ENCODE measurements at places on chromosomes 7 and 10.
A peak's percentile ranks its signal among the peaks of the same experiment; 100 is the strongest.

GRCh38 chr7:93977211-93977950 is 26.8 kb downstream of the BET1 start:
- DNase-seq = no peak

GRCh38 chr10:17445400-17445998 is 8.9 kb downstream of the ST8SIA6 start:
- DNase-seq = no peak

- DNase-seq = no peak
These were observed 41.6 kb downstream of the TSPAN15 start for GRCh38 chr10:69492746-69493462.

- peak; percentile 10 for DNase-seq
These were observed 19.1 kb upstream of the LEP start for GRCh38 chr7:128221929-128222403.

DNA sequence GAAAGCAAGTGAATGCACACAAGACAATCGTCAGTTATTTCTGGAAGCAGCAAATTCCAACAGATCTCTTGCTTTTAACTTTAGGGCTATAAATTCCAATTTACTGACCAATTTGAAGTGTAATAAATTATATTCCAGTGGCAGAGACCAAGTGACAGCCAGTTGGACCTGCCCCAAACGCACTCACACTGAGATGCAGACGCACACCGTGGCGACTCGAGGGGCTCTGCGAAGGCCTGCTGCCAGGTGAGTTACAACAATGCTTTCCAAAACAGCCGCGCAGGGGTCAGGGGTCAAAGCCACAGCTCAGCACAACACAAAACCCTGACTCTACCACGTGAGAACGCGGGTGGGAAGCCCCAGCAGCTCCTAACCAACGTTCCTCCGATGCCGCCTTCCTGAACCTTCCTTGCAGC is 97.4 kb downstream of the ZRANB1 start:
- no peak for DNase-seq

DNA sequence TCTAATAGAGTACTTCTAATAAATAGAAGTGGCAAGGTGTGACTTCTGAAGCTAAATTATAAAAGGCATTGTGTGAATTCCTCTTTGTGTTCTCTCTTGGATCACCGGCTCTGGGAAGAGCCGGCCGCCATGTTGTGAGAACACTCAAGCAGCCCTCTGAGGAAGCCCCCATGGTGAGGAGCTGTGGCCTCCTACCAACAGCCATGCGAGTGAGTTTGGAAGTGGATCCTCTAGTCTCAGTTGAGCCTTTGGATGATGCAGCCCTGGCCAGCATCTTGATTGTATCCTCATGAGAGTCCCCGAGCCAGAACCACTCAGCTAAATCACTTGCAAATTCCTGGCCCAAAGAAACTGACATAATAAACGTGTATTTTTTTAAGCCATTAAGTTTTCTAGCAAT is 94.5 kb upstream of the CARD11 start:
- DNase-seq = no peak

DNA sequence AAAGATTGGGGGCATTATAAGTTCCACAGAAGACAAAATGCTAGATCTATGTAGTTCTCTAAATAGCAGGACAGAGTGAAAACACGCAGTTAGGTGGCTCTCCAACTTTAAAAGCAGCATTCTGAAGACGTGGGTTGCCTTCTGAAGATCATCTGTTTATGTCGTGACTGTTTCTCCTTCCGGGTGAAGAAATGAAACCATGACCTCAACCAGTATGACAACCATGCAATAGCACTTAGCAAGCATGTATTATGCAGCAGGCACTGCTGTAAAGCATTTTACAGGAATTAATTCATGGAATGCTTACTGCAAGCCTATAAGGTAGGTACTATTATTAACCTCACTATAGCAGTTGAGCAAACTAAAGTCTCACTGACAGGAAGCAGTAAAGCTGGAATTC is 125.2 kb downstream of the SLC25A13 start:
- DNase-seq = peak; percentile 62

DNA sequence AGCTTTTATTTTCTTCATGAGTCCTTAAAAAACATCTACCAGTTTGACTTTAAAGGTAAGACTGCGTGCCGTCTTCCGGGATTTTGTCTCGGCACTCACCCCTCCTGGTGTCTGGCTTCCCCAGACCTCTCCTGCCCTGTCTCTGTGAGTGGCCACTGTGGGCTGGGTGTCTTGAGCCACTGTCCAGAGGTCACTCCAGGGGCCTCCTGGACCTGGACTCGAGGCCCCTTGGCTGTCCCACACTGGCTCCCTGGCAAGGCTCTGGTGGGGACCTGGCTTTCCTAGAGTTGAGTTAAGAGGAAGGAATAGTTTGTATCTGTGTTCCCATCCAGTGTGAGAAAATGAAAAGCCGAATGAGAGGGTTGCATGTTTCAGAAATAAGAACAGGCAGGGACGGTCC is 95.5 kb downstream of the NKX6-2 start:
- DNase-seq = no peak

DNA sequence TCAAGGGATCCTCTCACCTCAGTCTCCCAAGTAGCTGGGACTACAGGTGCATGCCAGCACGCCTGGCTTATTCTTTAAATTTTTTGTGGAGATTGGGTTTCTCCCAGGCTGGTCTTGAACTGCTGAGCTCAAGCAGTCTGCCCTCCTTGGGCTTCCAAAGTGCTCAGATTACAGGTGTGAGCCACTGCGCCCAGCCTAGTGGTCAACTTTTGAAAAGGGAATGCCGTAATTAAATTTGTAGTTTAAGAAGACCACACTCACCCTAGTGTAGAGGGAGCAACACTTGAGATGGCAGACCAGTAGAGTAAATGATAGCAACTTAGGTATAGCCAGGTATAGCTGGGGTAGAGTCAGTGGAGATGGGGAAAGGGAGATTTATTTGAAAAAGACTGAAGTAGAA is 17.6 kb downstream of the ZRANB1 start:
- DNase-seq = no peak

- DNase-seq = no peak
These were observed 202.2 kb downstream of the PARD3 start for GRCh38 chr10:34612938-34613337.

DNA sequence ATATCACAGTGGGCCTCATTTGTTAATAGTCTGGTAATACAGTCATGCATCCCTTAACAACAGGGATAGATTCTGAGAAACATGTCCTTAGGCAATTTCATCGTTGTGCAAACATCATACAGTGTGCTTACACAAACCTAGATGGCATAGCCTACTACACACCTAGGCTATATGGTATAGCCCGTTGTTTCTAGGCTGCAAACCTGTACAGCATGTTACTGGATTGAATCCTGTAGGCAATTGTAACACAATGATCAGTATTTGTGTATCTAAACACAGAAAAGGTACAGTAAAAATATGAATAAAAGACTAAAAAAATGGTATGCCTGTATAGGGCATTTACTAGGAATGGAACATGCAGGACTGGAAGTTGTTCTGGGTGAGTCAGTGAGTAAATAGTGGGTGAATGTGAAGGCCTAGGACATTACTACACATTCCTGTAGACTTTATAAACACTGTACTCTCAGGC is 12.0 kb upstream of the RHOBTB1 start:
- no peak for DNase-seq

DNA sequence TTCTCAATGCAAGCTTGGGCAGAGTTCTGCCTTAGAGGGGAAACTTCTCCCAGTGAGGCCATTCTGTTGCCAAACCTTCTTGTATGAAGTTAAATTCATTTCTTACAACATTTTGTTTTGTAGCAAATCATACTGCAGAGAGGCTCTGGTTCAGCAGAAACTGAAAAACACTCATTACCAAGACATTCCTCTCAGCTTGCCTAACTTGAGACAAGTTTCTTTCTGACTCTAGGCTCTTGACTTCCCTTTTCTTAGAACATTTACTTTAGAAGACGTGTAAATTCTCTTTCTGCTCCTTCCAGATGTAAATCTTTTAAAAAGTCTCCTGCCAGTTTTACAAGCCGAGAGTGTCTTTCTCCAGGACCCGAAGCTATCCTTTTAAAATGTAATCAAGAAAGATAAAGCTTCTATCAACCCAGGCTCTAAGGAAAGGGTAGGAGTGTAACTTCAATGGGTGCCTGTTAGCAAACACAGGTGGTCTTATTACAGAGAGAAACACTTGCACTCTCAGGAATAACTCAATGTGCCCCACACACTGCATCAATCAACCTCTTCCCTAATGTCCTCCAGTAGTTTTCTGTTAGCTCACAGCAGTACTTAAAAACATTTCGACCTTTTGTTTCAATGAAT is 80.5 kb upstream of the TAS2R16 start:
- DNase-seq = no peak

DNA sequence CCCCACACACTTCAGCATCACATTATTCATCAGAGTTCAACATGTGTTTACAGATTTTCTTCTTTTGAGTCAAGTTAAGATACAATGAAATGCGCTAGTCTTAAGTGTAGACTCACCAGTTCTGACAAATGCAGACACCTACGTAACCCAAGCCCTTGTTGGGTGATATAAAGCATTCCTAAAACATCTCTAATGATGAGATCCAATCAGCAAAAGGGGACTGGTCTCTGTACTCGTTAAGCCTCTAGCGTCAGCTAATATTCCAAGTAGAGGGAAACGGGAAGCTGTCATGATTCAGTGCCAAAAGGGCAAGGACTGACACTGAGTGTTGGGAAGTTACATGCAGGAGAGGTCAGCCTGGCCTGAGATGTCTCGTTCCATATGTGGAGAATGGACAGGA is 38.7 kb upstream of the TRIL start:
- no peak for DNase-seq

- DNase-seq = no peak
These were observed 39.9 kb downstream of the PWWP2B start for GRCh38 chr10:132436861-132437410.

DNA sequence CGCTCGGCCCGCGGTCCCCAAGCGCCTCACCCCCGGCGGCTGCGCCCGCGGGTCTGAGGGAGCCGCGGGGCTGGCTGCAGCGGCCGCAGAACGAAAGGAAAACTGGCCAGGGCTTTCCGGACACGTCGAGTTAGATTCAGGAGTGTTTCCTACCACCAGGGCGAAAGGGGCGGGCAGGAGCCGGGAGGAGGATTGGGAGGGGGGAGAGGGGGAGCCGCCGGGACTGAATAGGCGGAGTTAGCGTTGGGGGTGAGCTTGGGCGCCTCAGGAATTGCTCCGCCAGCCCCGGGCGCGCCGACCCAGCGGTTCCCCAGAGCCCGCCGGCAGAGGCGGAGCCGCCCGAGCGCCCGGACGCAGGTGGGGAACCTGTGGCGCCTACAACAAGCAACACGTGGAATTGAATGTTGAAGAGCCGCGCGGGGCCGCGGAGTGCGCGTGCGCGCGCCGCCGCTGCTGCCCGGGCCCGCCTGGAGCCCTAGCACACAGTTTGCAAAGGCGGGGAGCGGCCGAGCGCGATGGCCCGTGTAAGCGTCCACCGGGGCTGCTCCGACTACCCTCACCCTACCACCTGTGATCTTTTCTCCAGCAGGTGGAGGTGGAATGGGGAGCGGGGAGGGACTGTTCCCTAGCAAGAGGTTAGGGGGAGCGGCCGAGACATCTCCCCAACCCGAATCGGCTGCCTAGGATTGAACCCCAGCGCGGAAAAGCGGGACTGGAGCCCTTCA is at the start of gene CADPS2:
TSS of gene CADPS2 (minus strand) at position 104 of the 725 bp plus-strand sequence. CDS start 123 bp downstream, outside the sequence.
- DNase-seq = no peak

DNA sequence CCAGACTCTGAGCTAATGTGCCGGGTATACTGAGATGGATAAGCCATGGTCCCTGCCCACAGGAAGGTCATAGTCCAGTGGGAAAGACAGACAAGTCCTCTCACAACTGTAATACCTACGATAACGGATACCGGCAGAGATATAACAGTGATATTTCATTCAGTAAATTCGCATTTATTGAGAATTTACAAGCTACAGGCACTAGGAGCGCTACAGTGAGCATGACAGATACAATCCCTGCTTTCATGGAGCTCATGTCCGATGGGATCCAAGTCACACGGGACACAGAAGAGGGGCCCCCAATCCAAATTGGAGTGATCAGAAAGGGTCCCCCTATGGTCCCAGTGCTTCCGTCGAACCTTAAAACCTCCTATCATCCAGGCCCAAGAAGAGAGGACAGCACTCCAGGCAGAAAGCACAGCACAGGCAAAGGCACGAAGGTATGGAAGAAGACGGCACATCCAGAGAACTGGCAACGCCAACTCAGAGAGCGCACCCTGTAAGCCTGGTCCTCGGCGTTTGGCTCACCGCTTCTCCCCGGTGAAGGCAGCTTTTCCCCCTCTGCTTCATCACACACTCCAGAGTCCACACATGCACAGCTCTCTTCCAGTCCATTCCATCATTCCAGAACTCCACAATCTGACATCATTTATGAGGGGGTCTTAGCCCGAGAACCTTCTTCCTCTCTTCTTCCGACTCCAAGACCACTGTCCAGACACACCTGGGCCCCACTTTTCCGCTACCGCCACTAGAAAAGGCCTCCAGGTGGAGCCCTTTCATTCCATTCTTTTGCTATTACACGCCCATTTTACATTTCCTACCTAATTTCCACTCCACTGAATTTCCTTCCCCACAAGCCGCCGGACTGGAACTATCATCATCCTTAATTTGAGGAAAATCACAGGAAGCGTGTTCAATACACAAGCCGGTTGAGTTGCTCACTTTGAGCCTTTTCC is 47.8 kb upstream of the NKX2-3 start:
- no peak for DNase-seq

DNA sequence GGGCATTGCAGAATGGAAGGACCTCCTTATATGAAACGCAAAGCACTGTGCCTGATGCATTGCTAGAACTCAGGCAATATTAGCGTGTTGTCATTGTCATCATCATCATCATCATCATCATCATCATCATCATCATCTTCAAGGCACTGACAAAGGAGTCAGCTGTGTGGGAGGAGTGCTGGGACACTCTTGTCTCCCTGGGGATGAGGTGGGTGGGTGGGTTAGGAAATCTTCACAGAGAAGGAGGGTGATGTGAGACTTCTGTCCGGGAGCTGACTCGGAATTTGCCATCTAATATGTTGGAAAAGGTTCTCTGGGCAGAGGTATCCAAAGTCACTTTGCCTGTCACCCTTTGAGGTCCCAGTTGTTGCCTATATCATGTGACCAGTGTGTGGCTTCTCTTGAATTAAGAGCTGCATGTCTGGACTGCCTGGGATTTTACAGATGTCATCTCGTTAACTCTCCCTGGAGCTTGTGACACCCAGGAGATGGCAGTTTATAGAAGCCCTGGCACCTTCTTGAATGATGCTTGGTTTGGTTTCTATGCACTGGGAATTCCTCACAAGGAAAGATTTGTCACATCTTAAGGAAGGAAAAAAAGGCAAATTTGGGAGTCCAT is 7.1 kb downstream of the HTRA1 start:
- DNase-seq = no peak

DNA sequence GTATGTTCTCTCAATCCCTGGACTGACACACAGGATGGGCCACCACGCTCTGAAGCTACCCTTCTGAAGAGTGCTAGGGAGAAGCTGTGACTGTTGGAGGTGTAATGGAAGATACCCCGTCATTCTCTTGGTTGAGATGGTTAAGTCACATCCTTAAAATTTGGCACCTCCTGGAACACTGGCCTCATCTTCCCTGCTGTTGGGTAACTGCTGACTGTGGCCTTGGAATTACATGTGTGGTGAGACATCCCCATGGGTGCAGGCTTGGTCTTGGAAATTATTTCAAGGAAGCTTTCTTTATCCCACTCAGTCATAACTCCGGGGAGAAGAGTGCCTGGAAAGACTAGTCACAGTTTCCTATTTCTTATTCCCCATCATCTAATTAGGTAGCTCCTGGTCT is 62.0 kb downstream of the LRMDA start:
- no peak for DNase-seq

GRCh38 chr10:79505829-79506228 is 6.5 kb upstream of the EIF5AL1 start:
- no peak for DNase-seq

GRCh38 chr10:69802424-69803161 is 887 bp downstream of the COL13A1 start:
- DNase-seq = no peak

GRCh38 chr10:72329290-72330068 is 25.2 kb downstream of the DNAJB12 start:
- DNase-seq = peak; percentile 45

Data from inflammatory macrophage (primary cell).